ENCODE measurements at places on chromosomes 12 and 14. TPM values are rescaled to one million over a fixed set of nuclear protein-coding genes. Genes with fewer than 3 reads are reported as not detected.

DNA sequence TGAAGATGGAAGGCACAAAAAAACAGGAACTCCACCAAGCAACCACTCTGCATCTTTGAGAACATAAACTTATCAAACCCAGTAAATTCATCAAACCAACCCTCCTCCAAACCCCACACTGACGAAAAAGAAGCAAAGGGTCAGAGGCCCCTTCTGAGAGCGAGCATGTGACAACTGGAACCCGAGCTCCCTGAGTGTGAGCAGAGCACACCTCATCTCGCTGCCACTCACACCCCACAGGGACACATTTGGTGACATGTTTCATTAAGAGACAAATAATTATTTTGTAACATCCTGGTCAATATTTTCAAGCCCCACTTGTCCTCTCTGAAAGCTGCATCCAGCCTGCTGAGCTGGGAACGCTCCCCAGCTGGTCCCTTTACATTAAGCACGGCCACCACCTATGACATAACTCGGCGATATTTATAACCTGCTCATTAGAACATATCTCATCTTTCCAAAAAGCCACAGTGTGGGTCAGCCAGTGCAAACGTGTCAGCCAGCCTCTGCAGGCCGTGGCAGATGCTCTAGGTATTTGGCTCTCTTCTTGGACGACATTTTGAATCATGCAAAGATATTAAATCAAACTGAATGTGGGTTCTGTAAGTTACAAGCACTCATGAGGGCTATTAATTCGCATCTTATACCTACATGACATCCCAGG is 120.1 kb downstream of the TTC7B start:
- no peak for DNase-seq

- peak; percentile 50 for DNase-seq
Measured at GRCh38 chr12:112096667-112097066, 11.9 kb downstream of the NAA25 start.

- no peak for DNase-seq
Measured at GRCh38 chr14:59869381-59870255, 958 bp downstream of the RTN1 start.

- DNase-seq: no peak
Measured at GRCh38 chr14:61218767-61219166, 62.4 kb downstream of the TMEM30B start.

DNA sequence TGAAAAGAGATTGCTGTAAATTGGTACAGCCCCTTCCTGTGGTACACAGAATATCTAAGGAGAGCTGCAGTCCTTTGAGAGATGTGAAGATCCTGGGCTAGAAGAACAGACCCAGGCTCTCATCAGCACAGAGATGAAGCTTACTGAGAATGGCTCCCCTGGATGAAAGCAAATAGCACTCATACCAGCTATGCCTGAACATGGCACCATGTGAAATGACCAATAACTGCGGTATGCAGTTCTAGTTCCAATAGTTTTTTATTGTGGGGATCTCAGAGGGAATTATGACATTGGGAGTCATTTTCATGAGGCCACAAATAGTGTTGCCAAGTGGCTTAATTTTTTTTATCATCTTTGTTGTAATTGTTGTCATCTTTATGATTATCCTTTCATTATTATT is 15.4 kb upstream of the TRHDE start:
- DNase-seq: no peak

GRCh38 chr14:23286020-23286901 is at the start of gene HOMEZ:
Gene HOMEZ (minus strand): TSS chr14:23286132. CDS start chr14:23285952, 180 bp downstream.
- peak; percentile 99 for DNase-seq

GRCh38 chr14:64723691-64724577 is 19.7 kb downstream of the PLEKHG3 start:
- DNase-seq: peak; percentile 39

DNA sequence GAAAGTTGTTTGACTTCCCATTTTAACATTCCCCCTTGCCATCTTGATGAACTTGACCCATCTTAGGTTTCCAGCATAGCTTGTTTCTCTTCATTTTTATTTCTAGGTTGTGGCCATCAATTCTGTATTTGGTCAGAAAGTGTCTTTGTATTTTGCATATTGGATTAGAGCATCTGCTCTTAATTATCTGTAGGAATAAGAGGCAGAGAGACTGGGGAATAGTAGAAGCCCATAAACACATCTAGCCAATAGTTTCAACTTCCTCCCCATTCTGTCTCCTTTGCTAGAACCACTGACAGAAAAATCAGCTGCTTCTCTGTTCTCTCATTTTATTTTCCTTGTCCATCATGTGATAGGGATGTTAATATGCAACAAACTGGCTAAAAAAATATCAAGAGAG is 8.2 kb downstream of the SOCS2 start:
- DNase-seq: no peak

DNA sequence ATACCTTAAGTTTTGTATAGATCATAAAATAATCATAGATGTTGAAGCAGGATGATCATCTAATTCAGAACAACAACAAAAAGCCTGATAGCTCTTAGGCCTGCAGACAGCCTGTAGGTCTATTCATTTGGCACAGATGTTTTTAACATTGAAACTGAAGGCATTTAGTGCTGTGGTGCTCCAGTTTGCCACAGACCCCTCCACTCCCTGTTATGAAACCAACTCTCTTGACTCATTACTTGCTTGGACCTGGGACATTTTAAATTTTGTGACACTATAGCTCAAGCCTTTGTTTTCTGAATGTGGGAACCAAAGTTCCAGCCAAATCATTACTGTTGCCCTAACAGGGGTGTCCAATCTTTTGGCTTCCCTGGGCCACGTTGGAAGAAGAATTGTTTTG is 9.1 kb downstream of the PRKCH start:
- DNase-seq: peak; percentile 66

DNA sequence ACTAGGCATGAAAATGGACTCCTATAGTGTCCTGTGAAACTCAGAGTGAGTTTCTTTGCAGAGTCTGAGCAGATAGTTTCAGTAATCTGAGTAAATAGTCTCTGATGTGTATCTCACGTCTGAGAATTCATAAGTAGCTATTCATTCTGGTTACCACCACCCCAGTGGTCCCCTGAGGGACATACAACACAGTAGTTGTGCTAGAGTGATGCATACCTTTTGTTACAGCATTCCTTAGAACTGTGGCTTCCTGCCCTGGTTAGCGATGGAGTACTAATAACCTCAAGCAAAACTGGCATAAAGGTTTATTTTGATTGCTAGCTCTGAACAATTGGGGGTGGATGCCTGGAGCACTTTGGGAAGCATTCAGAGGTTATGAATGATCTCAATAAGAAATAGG is 114.7 kb downstream of the DAAM1 start:
- no peak for DNase-seq

DNA sequence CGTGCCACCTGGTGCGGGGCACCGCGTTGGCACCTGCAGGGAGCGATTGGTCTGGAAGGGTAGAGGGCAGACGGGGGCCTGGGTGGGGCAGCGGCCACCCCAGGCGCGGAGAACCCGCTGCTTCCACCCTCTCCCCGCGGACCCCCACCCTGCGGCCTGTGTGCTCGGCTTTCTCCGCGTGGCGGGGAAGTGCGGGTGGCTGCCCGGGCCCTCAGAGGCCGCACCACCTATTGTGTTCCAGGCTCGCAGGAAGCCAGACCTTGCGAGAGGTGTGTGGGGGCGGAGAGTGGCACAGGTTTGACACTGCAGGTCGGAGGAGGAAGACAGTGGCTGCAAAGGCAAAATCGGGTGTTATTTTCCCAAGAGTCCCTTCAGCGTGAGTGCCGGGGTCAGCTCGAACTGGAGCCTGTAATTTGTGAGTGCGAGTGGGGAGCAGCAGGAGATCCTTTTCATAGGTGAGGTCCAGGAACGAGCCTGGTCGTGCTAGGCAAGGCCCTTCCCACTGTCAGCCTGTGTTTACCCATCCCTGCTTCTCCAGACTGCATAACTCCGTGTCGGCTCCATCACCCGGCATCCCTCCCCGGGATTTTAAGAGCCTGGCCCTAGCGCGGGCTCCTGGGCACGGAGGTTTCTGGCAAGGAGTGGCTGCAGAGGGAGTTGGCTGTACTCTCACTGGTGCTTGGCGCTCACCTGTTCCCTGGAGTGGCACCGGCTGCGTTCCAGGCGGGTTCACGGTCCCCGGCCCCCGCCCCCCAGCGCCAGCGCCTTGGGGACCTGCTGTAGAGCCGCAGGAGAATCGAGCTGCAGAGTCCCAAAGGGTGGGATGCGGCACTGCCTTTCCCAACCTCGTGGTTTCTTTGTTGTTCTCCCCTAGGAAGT is 935 bp downstream of the TBC1D30 start:
- DNase-seq: no peak

- no peak for DNase-seq
Measured at GRCh38 chr14:23930742-23931141, 22.8 kb upstream of the DHRS4 start.

- no peak for DNase-seq
Measured at GRCh38 chr14:92387578-92387977, 64.6 kb downstream of the SLC24A4 start.

DNA sequence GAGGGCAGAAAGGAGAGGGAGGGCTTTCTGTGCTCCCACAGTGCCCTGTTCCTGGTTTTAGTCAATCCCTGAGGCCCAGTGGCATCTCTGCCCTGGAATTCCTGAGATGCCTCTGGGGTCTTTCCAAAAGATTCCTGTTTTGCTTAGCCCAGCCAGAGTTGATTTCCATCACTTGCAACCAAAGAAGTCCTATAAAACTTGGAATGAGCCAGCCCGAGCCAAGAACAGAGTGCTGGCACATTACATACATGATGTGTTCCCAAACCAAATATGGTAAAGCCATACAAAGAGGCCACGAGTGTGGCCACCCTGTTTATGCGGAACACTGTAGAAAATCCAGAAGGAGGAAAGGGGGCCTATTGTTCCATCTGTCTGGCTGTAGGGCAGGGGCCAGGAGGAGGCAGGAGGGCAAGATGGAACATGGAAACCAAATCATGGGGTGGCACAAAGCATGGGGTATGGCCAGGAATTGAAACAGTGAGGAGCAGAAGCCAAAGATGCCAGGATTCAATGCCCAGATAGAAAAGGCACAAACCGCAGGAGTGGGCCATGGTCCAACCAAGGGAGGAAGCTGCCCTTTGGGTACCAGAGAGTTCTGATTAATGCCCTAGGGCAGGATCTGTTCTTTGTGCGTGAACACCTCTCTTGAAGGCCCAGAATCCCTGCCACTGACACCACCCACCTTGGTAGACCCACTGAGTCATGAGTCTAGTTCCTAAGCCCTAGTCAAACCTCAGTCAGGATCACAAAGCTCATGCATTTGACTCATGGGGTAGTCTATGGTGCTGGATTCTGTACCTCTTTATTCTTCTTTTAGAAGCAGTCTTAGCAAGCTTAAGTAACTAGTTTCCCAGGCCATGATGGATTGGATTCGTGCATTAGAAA is 75.2 kb downstream of the LRRC74A start:
- no peak for DNase-seq

DNA sequence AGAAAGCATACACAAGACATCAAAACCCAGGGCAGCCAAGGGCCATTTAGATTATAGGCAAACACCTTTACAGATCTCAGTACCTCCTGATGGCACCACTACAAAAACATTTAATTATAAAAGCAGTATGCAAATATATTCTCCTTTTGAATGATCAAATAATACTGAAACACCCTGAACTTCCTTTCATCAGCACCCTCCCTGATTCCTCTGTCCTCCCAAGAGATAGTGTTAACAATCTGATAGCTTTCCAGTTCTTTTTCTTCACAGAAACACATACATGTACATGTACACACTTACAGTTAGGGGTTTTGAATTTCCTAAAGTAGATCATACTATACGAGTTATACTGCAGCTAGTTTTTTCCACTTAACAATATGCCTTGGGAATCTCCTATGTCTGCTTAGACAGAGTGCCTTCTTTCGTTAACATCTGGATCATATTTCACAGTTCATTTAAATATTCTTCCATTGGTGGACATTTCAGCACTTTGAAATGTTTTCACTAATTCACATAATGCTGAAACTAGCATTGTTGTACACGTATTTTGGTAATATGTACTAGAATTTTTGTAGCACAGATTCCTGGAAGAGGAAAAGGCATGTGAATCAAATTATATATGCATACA is 35.2 kb downstream of the TDG start:
- DNase-seq: no peak

- no peak for DNase-seq
Measured at GRCh38 chr12:45050751-45051571, at the start of gene DBX2. Gene DBX2 (minus strand): TSS chr12:45051099. CDS start chr12:45050927, 172 bp downstream.

- no peak for DNase-seq
Measured at GRCh38 chr12:4720637-4720995, 416 bp downstream of the GALNT8 start.

DNA sequence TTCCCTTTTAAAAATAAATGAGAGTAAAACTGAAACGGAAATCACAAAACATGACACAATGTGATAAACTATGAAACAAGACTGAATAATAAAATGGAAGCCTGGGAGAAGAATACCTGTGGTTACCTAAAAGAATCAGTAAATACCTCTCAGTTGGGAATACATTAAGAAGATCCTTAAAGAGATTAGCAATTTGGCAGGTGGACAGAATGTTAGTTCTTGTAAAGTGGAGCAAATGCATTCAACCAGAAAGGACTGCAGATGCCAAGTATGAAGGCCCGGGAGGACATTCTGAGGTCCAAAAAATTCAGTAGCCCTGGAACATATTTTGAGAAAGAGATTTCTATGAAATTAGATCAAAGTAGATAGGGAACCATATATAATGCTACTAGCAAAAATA is 861.3 kb upstream of the SEL1L start:
- DNase-seq: no peak

DNA sequence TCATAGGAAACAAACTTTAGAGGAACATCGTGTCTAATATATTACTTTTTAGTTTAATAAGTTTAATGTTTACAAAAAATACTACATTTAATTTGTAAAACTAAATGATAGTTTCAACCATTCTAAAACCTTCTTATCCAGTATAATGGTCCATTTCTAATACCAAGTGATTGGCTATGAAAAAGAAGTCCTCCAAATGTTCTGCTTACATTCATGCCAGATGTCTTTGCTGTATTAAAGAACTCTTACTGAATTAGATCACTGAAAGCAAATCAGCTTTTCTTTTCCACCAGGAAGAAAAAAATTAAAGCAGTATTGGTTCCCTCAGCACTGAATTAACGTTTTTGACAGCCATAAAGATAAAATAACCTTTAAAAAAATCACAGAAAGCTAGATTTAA is 3.7 kb downstream of the NOVA1 start:
- DNase-seq: no peak

Gene SLC17A8
- not detected for total RNA-seq

Gene TC2N
- 38.1 TPM for total RNA-seq

Gene LIN7A
- total RNA-seq: not detected

Gene FAM90A1
- 0.67 TPM for total RNA-seq

Gene TAS2R46
- total RNA-seq: 0.72 TPM

Gene KRT2
- total RNA-seq: not detected

Gene ARHGEF40
- total RNA-seq: 0.37 TPM

Gene PTPRR
- not detected for total RNA-seq

Gene RIMKLB
- 3.1 TPM for total RNA-seq

Gene RNASE3
- total RNA-seq: not detected

Gene MIPOL1
- 0.50 TPM for total RNA-seq

Gene KRT6C
- total RNA-seq: not detected

Gene KLRG1
- total RNA-seq: 2.5 TPM

Gene CIDEB
- 11.6 TPM for total RNA-seq

Gene VWF
- 0.02 TPM for total RNA-seq

Gene NTS
- total RNA-seq: not detected

Gene CLEC1A
- total RNA-seq: not detected

Gene PTMS
- total RNA-seq: 154 TPM
